ENCODE measurements at places on chromosomes 6 and 20.

DNA sequence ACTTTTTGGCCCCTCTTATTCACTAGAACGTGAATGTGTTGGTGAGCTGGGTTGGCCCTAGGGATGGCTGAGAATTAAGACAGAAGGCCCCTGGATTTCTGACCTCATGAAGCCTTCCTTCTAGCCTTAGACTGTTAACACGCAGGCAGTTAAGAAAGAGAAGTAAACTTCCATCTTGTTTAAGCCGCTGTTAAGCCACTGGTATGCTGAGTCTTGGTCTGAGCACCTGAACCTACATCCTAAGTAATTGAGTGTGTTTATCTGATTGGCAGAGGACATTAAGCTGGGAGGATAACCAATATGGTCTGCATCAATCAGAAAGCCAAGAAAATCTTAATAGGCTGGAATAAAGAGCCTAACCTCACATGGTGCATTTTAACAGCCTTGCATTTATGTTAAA lies 535.0 kb upstream of the ARID1B start:
- no peak for DNase-seq

DNA sequence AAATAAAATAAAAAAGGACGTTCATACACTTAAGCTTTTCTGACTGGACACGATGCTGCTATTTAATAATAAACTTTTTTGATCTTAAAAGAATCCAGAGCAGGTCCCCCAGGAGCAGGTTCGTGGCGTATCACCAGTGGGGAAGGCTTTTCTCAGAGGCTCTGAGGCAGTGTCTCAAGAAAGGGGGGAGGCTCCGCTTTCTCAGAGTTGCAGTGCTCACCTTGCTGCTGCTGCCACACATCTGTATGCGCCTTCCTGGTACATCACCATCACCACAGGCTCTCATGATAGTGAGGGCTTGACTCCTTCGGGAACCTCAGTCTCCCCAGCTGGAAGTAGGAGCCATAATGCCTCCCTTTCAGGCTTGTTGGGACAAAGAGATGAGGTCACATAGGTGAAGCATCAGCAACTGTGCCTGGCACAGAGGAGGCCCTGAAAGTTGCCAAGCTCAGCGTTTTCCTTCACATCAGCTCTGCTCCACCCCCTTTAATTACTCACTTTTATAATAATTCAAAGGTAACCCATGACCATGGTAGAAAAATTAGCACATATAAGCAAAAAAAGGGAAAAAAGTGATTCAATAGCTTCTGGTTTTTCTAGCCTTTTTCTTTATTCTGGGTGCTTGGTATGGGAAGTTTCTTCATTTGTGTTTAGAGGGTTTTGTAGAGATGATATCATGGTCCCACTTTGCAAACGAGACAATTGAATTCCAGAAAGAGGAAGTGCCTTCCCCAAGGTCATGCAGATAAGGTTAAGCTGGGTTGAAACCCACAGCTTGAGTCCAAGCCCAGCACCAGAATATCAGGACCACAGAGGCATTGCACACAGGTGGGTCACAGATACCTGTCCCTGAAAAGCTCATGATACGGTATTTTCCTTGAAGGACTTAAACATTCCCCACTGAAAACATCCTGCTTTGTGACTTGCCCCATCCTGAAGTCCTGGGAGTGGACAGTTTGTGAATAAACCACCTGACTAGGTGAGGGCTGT lies 24.5 kb downstream of the SRSF3 start:
- DNase-seq: no peak

DNA sequence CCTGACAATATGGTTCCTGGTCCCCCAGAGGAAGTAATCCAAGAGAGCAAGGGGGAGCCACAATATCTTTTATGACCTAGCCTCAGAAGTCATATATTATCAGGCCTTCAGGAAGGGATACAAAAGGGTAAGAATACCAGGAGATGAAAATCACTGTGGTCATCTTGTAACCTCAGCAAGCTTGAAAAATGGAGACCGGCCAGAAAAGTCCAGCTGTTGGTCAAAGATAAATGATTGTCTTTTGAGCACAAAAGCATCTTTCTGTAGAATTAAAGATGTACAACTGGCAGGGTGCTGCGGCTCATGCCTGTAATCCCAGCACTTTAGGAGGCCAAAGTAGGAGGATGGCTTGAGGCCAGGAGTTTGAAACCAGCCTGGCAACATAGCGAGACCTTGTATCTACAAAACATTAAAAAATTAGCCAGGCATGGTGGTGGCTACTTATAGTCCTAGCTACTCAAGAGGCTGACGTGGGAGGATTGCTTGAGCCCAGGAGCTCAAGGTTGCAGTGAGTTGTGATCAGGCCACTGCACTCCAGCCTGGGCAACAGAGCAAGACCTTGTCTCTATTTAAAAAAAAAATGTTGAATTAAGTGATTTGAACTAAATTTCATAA lies 118.0 kb upstream of the MARCKS start:
- DNase-seq: no peak

- no peak for DNase-seq
These were observed 139.1 kb downstream of the ZDHHC14 start for GRCh38 chr6:157520117-157520406.

DNA sequence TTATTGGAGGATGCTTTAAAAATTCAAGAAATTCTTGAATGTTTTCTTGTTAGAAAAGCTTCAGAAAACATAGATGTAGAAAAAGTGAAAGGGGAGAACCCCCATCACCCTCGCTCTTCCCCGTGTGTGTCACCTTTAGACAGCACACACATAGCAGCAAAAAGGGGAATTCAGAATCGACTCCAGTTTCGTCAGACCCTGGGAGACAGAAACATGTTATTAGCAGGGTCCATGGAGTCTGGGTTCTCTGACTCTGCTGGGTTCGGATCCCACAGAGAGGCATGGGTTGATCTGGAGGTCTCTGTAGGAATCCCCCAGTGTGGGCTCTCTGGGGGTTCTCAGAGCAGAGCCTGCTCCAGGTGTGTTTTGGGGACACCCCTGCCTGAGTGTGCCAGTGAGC lies 43.7 kb downstream of the ARHGAP40 start:
- DNase-seq: no peak

DNA sequence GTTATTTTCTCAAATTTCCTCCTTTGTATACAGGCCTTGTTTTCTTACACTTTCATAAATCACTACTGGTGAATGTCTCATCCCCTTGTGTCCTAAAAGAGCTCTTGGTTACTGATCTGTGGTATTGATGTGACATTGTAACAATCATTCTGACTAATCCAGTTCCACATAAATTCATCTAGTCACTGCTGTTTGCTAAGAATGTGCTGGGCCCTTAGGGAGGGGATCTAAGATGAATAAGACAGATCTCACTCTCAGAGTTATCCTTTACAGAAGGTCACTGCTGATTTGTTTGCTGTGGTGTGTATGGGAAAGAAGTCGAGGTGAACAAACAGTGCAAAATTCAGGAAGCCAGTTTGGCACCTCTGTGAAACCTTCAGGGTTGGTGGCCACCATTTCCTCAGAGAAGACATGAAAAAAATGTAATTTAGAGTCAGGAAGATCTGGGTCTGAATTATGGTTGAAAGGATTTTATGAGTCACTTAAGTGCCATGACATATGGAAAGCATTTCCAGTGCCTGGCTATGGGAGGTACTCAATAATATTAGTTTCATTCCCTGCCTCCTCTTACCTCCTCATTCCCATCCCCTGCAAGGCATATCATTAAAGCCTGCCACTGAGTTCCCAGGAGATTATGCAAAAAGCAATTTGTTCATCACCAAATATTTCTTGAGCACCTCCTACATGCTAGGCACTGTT lies 121.8 kb downstream of the COL9A1 start:
- DNase-seq: no peak

DNA sequence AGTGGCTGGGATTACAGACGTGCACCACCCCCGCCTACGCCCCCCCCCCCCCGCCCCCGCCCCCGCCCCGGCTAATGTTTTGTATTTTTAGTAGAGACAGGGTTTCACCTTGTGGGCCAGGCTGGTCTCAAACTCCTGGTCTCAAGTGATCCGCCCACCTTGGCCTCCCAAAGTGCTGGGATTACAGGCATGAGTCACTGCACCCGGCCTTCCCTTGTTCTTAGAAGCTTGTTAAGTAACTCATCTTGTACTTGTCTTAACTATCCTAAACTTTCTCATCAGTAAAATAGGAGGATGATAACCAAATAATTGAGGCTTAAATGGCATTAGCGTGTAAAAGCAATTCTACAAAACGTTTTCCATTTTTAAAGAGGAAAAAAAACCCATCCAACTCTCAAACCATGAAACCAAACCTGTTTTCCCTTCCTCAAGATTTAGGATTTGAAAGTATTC lies 4.2 kb downstream of the CDYL start:
- no peak for DNase-seq

- DNase-seq: no peak
These were observed 2.5 kb upstream of the ADRM1 start for GRCh38 chr20:62300319-62300718.

DNA sequence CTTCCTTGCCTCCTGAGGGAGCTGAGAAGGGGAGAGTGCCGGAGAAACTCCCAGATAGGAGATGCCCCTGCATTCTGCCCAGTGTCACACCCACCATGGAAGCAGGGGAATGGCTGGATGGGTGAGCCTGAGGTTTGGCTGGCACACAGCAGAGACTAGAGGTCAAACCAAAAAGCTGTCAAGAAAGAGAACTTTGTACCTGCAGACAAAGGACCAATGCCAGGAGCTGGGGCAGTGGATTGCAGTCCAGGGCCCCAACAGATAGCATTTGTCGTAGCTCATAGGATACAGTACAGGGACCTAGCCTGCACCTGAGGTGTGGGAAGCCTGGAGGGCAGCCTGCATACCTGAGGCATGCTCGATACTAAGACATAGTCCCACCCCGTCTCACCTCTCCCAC lies 106.1 kb upstream of the GLP1R start:
- DNase-seq: no peak

GRCh38 chr6:3916211-3916610 lies 67.0 kb downstream of the FAM50B start:
- DNase-seq: no peak

GRCh38 chr6:97053643-97054411 lies 129.3 kb downstream of the KLHL32 start:
- DNase-seq: no peak

DNA sequence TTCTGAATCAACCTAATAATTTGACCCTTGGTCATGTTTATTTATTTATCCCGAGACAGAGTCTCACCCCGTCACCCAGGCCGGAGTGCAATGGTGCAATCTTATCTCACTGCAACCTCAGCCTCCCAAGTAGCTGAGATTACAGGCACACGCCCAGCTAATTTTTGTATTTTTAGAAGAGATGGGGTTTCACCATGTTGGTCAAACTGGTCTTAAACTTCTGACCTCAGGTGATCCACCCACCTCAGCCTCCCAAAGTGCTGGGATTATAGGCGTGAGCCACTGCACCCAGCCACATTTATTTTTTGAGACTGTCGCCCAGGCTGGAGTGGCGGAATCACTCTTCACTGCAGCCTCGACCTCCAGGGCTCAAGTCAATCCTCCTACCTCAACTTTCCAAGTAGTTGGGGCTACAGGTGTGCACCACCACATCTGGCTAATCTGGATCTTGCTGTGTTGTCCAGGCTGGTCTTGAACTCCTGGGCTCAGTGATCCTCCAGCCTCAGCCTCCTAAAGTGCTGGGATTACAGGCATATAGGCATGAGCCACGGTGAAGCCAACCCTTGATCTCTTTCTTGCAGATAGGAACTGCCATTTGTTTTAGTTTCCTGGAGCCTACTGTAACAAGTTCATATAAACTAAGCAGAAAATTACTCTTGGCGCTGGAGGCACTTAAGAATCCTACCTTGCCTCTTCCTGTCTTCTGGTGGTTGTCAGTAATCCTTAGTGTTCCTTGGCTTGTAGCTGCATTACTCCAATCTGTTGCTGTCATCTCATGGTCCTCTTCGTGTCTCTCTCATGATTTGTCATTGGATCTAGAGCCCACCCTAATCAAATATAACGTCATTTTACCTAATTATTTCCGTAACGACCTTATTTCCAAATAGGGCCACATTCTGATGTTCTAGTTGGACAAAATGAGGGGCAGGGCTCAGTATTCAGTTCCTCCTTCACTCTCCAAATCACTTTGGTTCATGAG lies 2.3 kb downstream of the RPS18 start:
- no peak for DNase-seq

DNA sequence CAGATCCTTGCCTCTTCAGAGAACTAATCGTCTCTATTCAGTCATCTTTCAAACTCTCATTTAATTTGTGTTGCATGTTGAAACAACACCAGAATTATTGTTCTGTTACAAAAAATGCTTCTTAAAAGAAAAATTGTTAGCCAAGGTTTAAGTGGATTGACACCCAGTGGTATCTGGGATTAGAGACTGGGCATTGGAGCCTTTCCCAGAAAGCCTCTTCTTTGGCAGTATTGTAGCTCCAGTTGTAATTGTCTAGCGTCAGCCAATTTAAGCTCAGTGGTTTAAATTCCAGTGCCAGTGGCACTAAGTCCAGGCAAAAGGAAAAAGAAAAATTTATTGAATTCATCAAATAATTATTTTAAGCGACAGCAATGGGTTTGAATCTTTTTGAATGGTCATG lies 801 bp downstream of the CCDC28A start:
- DNase-seq: no peak
